ENCODE measurements at places on chromosomes 1 and 21.

DNA sequence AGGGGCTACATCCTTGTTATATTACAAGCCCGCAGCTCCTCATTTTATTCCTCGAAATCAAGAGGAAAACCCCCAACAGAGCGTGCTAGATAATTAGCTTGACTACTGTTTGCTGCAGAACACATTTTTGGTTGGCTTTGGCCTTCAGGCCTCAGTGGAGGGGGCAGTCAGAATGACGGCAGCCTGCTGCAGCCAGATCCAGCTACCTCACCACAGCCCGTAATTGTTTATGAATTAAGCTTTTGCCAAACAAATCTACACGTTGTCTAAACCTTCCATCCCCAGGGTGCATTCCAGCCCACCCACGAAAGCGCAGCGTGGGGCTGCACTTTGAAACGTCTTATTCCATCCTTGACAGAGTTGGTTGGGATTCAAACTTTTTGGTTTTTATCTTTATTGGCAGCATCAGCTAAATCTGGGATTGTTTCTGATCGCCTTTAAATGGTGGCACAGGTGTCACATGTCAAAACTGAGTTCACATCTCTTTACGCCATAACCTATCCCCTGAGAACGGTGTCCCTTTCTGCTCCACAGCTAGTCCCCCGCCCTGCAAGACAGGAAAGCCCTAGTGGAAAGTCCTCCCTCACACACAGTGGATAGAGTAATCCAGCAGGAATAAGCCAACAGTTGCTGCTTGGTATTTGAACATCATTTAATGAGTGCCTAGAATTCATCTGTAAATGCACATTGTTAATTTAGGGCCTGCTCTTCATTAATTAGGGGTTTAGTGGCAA lies 195.5 kb downstream of the LMO4 start:
- DNase-seq = no peak

- peak; percentile 76 for DNase-seq
Observed at GRCh38 chr1:47569681-47570470, 132.0 kb downstream of the FOXD2 start.

GRCh38 chr1:245834002-245834401 lies 673.1 kb downstream of the SMYD3 start:
- DNase-seq = no peak

- no peak for DNase-seq
Observed at GRCh38 chr1:23244256-23244761, 27.0 kb upstream of the HTR1D start.
